NCI-H1105 (cell line): ENCODE measurements at places on chromosomes 6 and 20.

DNA sequence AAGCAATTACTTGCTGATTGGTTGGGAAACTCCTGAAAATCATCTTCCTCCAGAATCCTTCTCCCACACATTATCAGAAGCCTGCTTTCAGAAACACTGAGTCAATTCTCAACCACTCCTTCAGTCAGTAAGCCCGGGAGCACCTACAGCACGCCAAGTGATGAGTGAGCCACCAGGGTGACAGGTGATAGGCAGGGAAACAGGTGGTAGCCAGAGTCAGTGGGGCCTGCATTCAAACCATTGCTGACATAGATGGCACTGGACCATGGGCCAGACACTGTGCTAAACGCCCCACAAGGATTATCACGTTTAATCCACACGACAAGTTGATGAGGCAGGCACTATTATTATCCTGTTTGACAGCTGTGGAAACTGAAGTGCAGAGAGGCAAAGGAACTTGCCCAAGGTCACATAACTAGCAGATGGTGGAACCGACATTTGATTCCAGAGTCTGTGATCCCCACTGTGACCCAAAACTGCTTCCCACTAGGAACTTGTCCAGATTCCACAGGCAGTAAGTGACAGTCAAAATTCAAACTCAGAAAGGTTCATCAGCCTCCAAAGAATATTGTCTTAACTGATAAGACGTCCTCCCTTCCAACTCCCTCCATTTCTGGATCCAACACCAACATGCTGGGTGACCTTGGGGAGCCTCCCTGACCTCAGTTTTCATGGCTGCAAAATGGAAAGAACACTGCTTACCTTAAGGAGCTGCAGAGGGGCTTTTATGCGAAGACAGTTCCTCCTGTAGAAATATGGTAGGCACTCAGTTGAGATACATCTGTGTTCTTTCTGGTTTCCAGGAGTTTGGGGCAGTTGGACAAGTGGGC lies 23.9 kb upstream of the TOP1 start:
- DNase-seq: no peak

DNA sequence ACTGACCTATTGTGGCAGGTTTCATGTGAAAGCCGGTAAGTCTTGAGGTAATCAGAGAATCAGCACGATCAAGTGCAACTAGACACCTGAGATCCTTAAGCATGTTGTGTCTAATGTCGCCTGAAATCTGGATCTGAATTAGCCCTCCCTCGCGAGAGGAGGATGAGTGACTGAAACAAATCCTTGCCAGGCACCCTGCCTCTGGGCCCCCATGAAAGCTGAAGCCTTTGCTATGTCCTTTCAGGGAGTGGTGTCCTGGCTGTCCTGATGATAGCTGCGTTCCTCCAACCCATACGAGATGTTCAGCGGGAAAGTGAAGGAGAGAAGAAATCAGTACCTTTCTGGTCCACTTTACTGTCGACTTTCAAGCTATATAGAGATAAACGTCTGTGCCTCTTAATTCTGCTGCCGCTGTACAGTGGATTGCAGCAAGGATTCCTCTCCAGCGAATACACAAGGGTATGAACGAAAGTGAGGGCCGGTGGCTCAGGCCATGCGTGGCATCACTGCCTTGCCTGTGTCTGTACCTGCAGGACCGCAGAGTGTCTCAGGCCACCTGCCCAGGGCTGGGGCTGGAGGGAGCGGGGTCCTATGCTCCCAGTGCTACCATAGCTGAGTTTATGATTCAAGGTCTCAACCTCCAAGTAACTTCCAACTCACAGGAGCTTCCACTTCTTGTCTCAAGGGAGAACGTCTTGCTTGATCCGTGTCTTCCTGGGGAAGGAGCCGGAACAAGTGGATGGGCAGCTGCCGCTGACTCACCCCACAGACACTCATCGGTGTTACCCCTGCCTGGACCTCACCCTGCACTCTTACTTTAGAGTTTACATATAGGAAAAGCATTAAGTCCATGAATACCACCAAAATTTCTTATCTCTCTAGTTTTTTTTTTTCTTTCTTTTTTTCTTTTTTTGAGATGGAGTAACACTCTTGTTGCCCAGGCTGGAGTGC lies 12.8 kb downstream of the UNC93A start:
- no peak for DNase-seq

DNA sequence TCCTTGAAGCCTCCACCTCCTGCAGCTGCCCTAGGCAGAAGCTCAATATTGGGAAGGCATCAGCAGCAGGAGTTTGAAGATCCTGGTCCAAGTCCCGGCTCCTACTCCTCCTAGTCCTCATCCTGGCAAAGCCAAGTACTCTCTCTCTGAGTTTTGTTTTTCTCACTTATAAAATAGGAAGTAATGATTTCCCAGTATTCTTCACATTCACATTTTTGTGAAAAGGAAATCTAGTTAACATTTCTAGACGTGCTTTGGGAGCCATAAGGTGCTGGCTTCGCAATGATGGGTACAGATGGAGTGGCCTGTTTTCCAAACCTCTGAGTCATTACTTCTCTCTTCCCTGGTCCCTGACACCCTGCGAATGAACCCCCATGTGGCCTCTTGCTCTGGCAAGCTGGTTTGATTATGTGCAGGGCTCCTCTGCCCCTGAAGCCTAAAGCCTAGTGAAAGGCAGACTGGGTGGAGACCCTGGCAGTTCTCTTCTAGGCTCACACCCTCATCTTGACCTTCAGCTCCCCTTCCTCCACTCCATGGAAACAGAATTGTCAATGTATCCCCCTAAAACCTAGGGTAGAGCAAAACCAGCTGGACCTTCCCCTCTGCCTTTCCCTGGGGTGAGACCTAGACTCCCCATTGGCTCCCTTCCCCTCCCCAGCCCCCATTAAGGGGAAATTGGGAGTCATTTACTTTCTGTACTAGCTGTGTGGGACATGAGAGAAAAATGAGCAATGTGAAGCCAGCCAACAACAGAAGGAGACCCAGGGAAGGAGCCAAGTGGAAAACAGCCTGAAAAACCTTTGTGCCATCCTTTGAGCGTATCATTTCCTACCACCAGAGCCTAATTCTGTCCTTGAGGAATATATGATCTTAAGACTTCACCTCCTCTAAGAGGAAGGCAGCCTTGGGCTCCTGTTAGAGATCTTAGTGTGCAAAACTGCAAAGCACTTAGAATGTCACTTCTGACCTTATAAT lies 158.4 kb downstream of the UST start:
- no peak for DNase-seq

- DNase-seq: no peak
Measured at GRCh38 chr6:7535498-7535897, 6.0 kb upstream of the DSP start.

GRCh38 chr6:87932361-87932760 lies 115.3 kb upstream of the SPACA1 start:
- no peak for DNase-seq

DNA sequence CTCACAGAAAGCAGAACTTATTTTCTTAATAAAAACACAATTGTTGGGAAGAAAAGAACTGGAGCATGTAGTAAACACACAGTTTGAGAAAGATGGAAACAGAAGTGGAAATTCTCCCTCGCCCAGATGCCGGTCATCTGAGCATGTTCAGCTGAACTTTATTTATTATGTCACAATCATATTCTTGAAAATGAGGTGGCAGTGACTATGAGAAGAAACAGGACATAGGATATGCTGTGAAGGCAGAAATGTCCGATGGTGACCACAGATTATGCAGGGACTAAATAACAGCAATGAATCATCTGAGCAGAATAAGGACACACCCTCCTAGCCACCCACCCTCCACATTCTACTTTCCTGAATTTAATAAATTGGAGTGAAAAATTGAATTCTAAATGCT lies 425.3 kb upstream of the NOX3 start:
- DNase-seq: no peak

- DNase-seq: peak; percentile 95
Measured at GRCh38 chr6:118934461-118935330, at the start of gene MCM9. Gene MCM9 (minus strand): TSS chr6:118935159. CDS start chr6:118931723, 3,436 bp downstream.

GRCh38 chr6:137874204-137875057 lies 7.4 kb downstream of the TNFAIP3 start:
- no peak for DNase-seq

GRCh38 chr6:11025921-11026635 lies 18.0 kb downstream of the ELOVL2 start:
- no peak for DNase-seq

GRCh38 chr6:14312587-14312986 lies 195.0 kb downstream of the CD83 start:
- DNase-seq: no peak

GRCh38 chr6:44009425-44010321 lies 117.6 kb downstream of the MRPL14 start:
- DNase-seq: no peak

DNA sequence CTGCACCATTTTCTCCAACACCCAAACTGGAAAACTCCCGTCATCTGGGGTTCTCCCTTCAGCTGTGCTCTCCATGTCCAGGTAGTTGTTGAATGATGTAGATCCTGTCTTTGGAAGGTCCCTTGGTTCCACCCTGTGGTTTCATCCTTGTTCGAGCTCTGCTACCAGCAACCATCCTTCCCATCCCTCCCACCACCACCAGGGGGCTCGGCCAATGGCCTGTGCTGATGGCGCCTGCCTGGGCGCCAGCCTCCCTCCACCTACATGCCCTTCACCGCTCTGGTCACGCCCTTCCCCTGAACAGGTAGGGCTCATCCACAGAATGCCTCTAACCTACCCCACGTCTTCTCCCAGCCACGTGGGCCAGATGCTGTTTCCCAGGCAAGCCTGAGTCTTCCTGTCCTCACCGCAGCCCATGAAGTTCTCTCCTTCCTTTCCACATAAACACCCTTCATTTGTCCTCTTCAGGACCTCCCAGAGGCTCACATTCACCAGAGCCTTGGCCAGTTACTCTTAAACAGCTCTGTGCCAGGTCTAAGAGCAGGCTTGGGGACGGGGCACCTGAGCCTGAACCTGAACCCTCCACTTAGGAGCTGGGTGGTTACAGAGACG lies 75.1 kb upstream of the DUSP22 start:
- DNase-seq: no peak

GRCh38 chr20:37317994-37318640 lies 27.8 kb upstream of the SRC start:
- no peak for DNase-seq

- DNase-seq: peak; percentile 62
Measured at GRCh38 chr6:110682460-110682853, 132.8 kb downstream of the CDK19 start.

DNA sequence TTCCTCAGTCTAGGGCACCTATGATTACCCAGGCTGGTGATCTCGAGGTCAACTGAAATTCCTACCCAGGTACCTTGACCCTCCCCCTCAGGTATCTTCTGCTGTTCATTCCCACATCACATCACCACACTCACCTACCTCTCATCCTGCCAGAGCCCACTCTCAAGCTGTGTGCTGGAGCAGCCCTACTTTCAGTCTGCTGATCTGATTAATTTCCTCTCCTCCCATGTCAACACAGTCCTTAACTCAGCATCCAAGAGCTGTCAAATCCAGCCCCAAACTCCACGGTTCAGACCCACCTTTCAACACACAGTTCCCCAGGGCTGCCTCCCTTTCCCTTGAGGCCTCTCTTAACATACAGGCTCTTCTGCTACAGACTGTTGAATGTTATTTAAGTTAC lies 42.4 kb downstream of the EZR start:
- DNase-seq: no peak

DNA sequence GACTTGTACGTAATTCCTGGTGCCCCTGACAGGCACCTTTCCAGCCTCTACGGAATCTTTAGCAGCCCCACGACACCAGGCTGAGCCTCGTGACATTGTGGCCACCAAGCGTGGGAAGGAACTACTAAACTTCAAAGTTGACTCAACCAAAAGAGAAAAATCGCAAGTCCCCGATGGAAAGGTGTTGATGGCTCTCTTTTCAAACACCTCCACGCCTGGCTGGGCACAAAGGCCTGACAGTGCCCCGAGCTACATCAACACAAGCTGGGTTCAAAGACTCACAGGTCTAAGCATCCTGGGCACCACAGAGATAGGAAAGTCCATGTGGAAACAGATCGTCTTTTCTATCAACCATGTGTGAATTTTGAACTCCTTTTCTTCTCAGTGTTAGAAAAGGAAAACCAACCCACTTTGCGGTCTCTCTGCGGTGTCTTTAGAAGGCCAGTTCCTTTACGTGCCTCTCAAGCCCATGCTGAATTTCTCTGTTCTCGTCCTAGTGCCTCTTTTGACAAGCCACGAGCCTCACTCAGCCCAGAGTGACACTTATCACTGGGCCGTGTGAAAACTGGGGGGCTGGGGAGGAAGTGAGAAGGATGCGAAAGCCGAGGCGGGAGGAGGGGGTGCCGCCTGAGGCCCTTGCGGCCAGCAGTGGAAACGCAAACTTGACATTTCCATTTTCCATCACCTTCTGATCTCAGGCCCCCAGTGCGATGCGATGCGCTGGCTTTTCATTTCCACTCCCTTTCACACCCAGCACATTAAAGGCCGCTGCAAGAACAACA lies 59.4 kb downstream of the GFOD1 start:
- no peak for DNase-seq

DNA sequence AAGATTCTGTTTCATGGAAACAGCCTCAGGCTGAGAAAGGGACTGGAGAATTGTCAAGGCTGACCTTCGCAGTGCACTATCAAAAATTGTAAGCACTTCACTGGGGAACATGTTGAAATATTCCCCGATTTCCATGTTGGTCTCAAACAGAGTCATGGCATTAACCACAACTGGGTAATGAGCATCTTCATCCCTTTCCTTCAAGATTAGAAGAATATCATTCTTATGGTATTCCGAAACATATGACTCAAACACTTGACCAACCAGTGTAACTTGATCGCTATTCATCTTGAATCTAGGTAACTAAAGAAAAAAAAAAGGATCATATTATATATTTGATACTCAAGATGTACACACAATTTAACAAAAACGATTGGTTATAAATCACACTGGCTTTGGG lies 3.5 kb downstream of the MCM9 start:
- DNase-seq: no peak

DNA sequence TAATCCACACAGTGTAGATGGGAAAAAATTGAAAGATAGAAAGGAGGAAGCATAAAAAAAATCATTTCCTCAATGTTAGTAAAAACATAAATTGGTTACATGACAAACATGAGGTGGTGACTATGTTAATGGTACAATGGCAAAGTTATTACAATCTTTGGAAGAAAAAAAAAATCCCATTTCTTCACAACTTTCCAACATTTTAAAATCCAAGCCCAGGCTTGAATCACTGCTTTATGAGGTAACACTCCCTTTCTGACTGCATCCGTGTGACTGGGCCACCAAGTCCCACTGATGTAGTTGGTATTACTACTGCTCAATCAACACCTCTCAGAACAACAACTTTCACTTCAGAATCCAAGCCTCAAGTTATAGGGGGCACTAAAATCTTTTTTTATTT lies 160.4 kb downstream of the BTBD9 start:
- no peak for DNase-seq

- DNase-seq: peak; percentile 22
Measured at GRCh38 chr20:63027922-63028389, 21.2 kb upstream of the BHLHE23 start.

DNA sequence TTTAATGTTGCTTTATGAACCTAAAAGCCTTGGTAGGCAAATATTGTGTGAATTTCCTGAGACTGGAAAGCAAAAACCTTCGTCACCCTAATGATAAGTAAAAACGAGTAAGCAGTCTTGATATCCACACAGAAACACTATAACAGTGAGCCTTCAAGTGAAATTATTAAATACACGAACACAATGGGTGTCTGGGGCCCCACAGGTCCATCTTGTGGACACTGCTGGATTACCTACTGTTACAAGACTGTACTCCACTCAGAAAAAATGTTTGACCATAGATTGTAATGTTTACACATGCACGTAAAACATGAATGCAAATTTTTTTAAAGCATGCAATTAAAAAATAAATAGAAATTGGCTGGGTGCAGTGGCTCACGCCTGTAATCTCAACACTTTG lies 466.9 kb downstream of the CD83 start:
- DNase-seq: no peak
